ENCODE measurements at places on chromosomes 12 and 14.

DNA sequence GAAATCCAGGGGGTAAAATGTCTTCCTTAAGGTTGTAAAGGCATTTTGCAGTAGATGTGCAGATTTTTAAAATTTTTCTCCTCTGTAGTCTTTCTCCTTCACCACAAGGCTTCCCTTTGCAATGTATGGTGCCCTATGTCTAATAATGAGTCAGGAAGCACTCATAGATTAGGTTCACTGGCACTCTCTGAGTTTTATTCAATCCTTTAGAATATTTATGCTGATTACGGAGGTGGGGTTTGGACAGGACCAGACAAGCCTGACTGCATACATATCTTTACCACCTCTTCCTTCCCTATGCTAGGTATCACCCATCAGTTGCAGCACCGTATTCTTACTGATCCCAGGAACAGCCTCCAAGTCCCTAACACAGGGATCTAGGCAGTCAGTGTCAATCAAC is 99.5 kb downstream of the NEDD1 start:
- no peak for DNase-seq

DNA sequence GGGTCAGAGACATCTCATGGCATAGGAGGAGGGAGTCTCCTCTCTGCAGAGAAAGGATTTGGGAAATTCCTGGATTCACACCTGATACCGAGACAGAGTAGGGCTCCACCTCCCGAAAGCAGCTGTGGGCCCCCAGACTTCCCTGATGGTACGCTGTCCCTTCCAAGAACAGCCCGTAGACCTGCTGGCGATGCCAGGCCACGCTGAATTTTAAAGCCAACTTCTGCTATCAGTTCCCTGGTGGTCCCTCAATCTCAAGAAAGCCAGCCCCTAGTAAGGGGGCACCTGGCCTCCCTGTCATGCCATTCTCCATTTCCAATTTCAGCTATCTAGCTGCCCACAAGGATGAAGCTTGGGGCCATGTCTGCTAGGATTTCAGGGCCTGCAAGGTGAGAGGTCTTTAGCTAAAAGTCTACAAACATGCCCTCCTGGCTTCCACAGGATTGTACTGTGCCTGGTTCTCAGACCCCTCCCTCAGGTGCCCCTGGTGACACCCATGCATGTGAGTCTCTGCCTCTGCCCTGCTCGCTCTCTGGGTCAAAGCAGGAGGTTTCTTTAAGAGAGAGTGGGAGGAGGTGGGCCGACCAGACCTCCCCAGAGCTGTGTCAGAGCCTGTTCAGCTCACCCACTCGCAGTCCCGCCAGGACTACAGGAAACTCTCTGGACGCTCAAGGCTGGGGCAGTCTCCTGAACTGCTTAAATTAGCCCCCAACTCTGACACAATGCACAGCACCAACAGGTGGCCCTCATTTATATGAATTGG is 30.5 kb downstream of the ANO2 start:
- no peak for DNase-seq

- DNase-seq: no peak
These were observed 176.1 kb downstream of the RMST start for GRCh38 chr12:97638739-97639138.

GRCh38 chr12:108805136-108805535 is 52.2 kb downstream of the SSH1 start:
- DNase-seq: no peak

GRCh38 chr14:97280526-97280925 is 483.3 kb downstream of the VRK1 start:
- DNase-seq: no peak

DNA sequence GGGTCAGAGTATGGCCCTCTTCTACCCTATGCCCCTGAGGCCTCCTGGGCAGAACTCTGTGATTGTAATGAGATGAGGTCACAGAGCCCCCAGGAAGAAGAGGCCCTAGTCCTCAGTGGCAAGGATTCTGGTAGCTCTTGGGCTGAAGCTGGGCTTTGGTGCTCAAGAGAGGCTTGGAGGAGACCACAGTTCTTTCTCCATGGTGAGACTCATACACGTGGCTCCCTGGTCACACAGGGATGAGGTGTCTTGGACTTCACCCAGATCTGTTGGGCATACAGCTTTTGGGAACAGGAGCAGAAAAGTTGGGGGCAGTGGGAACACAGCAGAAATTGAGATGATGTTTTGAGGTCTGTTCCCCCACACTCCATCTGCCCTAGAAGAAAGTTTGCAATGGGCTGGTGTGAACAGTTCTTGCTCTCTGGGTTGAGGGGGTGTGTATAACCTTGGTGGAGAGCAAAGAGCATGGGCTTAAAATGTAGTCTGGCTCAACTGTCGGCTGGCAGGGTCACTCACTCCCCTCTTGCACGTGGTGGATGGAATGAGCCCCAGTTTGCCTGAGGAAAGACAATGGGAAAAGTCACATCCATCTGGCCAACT is at the start of gene KRT86:
Gene KRT86, plus strand, starts transcription at position 125 of the 600 bp plus-strand sequence. CDS start 27,272 bp downstream, outside the sequence.
- DNase-seq: no peak

- DNase-seq: no peak
These were observed 9.2 kb upstream of the APOLD1 start for GRCh38 chr12:12776261-12776660.

- DNase-seq: no peak
These were observed 20.5 kb upstream of the ZFP36L1 start for GRCh38 chr14:68813318-68813838.

DNA sequence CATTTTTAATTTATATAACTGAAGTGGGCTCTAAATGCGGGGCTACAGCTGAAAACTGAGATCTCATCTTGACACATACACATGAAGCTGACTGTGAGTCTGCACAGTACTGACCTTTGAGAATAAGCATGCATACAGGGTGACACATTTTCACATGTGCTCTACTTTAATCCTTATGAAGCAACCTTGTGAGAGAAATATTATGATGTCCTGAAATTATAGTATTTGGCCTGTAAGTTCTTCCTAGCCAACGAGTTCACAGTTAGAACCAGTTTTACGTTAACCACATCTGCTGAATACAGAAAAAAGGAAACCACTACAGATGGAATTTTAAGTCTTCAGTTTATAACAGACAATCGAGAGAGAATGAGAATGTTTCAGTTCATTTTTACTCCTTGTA is 70.3 kb downstream of the SPPL3 start:
- no peak for DNase-seq

GRCh38 chr14:71742485-71742884 is 189.7 kb upstream of the RGS6 start:
- DNase-seq: no peak

DNA sequence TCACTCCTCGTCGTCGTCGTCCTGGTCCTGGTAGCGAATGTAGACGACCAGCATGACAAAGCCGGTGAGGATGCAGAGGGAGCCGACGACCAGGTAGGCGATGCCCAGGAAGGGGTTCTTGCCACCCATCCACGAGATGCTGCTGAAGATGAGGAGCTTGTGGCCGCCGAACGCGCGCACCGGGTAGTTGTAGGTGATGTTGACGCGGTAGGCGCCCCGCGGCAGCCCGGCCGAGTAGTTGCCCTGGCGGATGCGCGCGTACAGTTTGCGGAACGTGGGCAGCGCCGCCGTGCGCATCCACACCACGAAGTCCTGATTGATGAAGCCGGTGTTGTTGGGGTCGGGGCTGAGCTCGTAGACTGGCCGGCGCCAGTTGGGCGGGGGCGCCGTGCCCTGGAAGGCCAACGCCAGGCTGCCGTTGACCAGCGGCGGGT is 1.0 kb downstream of the TMEM30B start:
- peak; percentile 33 for DNase-seq

GRCh38 chr14:105091517-105092170 is 26.4 kb upstream of the GPR132 start:
- no peak for DNase-seq

DNA sequence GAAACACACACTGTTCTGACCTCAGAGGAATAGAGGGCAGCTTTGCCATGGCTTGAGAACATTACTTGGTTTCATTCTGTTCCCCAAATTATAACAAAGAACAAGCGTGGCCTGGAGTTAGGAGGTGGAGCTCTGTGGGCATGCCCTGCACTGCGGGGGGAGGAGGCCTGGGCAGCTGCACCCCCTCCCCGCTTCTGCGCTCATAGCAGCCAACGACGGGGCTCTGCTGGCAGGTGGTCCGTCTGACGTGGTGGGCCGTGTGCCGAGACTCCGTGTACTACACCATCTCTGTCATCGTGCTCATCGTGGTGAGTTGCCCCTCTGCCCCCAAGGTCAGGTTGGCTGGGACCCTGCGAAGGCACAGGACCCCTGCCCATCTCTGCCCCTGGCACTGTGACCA is 70.4 kb upstream of the RIN3 start:
- no peak for DNase-seq

- no peak for DNase-seq
These were observed 68.1 kb upstream of the HECTD1 start for GRCh38 chr14:31275731-31276130.

DNA sequence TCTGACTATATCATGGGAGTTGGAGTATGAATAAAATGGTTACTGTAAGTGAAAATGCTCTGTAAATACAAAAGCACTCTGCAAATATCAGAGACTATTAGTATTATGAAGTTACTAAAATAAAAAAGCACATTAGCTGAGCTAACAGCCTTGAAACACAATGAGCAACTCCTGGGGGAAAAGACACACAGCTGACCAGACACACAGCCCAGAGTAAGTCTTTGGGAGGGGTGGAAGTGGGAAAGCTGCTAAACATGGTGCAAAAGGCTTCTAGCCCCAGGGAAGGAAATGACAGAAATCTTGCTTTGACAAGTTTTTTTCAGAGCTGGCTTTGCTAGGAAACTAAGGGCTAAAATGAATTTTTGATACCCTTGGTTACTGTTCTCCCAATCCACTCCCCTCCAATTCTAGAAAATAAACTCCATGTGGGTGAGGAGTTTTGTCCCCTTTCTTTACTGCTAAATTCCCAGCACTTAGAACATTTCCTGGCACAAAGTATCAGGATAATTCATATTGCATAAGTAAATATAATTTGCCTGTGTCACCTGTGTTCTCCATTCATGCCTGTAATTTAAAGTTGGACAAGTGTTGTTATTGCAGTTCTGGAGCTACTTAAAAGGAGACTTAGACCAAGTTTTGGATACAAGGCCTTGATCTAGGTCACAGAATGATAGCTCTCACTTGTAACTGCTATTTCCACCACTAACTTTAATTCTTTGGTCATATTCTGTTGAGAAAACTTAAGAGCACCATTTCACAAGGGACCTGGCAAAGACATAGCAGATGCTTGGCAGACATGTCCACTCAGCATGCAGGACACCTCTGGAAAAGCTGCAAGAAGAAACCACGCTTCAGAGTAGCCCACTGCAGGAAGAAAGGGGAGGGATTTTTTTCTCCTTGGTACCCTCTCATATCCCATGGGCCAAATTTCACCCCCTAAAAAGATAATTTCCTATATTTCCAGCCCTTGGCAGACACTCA is 19.0 kb upstream of the RAB3IP start:
- DNase-seq: no peak

GRCh38 chr14:99763527-99764221 is 29.5 kb upstream of the EML1 start:
- DNase-seq: no peak

- DNase-seq: no peak
These were observed 1.4 kb downstream of the ACTN1 start for GRCh38 chr14:68977718-68978171.

- DNase-seq: no peak
These were observed 9.7 kb downstream of the CKAP4 start for GRCh38 chr12:106238146-106238545.

DNA sequence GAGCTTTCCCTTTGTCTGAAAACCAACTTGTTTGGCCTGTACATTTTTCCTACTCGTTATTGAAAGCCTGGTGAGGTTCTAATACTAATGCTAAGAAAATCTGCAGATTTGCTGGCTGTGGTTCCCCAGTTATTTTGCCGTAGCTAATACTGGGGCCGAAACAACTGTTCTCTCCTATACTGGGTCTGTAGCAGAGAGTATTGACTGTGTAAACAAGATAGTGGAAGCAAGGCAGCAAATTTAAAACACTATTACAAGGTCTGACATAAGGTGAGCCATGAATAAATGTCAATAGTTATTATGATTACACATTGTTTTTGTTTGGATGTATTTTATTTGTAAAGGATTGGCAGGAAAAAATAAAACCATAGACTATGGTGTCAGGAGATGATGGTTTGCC is 1244.0 kb downstream of the AACS start:
- DNase-seq: no peak

DNA sequence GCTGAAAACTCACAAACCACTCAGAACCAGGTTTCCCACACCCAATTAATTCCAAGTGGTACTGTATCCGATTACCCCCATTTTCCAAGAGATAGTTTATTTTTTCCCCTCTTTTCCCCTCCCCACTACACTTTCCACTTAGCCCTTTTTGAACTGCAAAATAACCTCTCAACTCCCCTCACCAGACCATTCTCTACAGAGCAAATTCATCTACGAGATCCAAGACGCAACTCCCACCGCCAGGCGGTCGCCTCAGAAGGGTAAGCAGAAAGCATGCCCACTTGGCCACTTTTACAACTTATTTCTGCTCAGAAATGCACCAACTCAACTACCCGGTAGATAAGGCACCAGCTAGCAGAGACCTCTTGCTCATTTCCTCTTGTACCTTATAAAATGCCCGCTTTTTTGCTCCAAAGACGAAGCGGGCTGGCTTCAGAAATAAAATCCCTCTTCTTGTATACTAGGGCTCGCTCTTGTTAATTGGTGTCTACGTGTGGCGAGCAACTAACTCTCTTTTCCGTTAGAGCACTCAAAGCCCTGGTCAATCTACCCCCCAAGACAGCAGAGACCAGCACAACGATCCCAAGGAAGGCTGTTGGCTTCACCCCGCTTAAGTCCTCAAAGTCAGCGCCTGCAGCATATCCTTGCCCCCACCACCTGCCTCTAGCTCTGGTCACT is 910 bp upstream of the SRP54 start:
- peak; percentile 28 for DNase-seq

DNA sequence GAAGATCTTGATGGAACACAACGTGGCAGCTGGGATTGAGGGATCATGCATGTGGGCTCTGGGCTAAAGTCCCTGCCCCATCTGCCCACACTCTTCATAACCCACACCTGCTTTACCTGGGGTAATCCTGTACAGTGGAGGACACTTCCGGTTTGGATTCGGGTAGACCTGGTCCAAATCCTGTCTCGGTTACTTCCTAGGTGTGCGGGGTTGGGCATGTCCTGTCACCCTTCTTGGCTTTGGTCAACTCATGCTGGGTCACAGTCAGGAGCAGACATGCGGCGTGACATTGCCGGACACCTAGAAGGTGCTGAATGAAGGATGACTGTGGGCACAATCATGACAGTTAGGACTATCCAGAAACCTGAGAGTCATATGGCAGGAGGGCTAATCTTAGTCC is 30.7 kb upstream of the WSCD2 start:
- DNase-seq: no peak

DNA sequence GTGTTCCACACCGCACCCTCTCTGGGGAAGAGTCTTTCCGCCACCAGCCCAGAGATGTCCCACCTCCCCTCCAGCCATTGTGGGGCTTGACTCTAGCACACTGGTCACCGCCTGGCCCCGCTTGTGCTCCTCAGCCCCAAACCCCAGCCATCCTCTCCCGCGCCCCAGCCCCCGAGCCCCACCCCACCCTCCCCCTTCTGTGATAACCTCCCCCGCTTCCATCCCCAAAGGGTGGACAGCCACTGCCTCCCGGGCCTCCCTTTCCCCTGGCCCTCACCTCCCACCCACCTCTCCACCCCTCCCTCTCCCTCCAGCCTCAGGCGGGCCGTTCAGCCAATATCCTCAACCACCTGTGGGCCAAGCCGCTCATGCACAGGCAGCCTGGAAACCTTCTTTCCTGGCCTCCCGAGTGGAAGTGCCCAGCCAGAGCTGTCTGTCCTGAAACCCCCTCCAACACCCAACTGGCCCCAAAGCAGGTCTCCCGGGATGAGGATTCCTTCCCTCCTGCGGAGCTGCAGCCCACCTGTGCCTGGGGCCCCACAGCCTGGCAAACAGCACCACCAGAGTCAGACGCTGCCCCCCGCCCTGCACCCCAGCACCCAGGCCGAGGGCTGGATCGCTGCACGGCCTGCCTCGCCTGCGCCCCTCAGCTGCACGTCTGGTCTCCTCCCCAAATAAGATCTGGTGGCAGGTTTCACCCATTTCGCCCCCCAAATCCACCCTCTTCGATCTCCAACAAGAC is 27.1 kb upstream of the NUDT14 start:
- DNase-seq: no peak
